ENCODE measurements at places on chromosomes 4 and X.

DNA sequence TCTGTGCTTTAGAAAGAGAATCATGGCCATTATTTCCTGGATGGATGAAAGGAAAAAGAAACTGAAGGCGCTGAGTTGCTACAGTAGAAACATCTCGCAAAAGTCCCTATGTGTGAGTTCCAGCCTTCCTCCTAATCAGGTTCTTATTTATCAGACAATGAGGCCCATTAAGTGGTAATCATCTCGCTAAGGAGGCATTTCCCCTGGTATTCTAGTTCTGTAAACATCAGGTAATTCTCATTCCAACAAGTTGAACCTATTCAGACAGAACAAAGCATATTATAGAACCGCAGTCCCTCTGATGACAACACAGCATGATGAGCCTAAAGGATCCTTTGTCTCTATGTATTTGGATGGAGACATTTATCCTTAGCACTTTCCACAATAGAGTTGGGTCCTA, 205.7 kb upstream of the MAOA start:
- no peak for DNase-seq

- DNase-seq, result peak; percentile 56
Measured at GRCh38 chr4:107736924-107737448, 17.0 kb upstream of the PAPSS1 start.

DNA sequence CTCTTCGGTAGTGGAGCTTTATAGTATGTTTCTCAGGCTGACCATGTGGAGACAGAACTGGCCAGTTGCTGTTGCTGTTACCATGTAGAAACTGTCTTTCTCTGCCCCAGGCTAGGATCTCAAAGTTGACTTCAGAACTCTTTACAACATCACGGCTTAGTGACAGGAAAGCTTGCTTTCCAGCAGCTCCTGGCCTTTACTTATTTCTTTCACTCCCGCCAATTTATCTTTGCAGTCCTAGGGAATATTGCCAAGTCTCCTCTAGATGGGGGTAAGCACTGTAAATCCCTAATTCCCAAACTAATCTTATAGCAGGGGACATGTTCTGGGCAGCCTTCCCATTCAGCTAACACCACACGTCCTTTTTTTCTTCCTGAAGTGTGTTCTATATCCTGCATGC, 631.6 kb downstream of the SPRY1 start:
- no peak for DNase-seq

DNA sequence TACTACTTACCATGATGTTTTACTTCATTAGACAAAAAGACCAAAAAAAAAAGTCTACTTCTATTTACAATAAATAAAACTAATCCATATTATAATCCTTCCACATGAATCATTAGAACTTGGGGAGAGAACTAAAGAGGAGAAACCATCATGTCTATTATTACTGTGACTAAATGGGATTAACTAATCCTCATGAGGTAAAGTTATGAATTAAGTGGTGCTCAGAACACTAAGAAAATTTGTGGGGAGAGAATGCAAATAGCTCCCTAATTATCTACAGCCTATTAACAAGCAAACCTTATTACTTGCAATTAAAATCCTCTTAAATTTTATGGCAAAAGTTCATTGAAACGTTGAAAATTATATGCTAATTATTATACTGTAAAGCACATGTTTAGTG, 68.8 kb downstream of the MAB21L2 start:
- DNase-seq, result no peak

DNA sequence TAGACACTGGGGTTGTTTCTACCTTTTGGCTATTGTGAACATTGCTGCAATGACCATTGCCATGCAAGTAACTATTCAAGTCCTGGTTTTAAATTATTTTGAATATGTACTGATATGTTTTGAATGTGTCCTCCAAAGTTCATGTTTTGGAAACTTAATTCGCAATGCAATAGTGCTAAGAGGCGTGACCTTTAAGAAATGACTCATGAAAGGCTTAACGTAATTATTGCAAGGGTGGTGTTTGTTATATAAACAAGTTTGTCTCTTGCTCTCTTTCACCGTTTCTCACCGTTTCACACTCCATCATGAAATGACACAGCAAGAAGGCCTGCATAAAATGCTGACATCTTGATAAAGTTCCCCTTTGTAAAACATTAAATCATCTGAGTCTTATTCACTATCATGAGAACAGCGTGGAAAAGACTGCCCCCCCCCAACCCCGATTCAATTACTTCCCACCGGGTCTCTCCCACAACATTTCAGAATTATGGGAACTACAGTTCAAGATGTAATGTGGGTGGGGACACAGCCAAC, 506.9 kb upstream of the FAM47C start:
- no peak for DNase-seq

- DNase-seq, result no peak
Measured at GRCh38 chr4:11635342-11635741, 206.6 kb upstream of the HS3ST1 start.

GRCh38 chrX:132270699-132271098, 51.5 kb upstream of the RAP2C start:
- DNase-seq, result no peak

GRCh38 chr4:90970021-90970420, 842.8 kb downstream of the CCSER1 start:
- DNase-seq, result no peak

GRCh38 chrX:41802958-41803357, 79.0 kb downstream of the GPR82 start:
- no peak for DNase-seq

DNA sequence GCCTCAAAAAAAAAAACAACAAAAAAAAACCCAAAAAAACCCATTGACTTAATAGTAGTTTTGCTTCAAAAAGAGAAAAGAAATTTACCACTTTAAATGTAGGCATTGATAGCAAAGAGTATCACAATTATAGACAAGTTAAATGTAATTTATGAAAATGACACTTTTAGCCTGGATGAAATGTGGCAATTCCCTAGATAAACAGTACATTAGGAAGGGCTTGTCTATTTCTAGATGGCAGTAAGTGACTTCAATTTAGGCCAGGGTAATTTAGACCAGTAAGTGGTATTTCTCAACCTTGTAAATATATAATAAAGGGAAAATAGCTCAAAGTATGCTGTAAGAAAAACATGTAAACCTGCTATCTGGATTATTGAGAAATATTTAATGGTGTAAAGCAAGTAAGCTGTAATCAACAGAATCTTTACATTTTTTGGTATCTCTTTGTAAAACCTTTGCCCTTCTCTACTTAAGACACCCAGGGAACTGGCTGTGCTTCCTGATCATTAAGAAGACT, 103.7 kb upstream of the RAPGEF2 start:
- DNase-seq, result no peak

GRCh38 chrX:153626863-153627674, 19.9 kb upstream of the DUSP9 start:
- no peak for DNase-seq

GRCh38 chr4:180160195-180160983, 2082.8 kb upstream of the TENM3 start:
- DNase-seq, result no peak

GRCh38 chr4:61517144-61517543, 317.0 kb downstream of the ADGRL3 start:
- no peak for DNase-seq

DNA sequence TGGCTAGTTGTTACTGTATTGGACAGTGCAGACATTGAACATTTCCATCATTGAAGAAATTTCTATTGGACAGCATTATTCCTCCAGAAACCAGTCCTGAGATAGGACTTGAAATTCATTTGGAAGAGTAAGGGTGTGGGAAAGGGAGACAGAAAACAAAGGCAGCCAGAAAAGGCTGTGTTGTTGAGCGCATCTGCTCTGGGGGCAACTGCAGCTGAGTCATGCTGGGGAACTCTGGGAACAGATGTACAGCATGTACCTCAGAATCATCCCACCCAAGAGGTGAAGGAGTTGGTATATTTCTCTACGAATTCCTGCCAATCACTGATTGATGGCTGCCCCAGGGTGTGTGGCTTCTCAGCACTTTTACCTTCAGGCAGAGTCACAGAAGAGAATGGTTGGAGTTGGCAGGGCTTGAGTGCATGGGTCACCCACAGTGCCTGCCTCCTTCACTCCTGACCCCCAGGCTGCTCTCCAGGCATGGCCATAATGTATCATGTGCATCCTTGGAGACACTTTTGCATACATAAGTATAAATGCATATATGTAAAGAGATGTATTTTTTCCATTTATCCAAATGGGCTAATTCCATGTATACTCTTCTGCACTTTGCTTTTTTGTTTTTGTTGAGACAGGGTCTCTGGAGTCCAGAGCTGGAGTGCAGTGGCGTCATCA, 39.4 kb downstream of the GEMIN8 start:
- no peak for DNase-seq

DNA sequence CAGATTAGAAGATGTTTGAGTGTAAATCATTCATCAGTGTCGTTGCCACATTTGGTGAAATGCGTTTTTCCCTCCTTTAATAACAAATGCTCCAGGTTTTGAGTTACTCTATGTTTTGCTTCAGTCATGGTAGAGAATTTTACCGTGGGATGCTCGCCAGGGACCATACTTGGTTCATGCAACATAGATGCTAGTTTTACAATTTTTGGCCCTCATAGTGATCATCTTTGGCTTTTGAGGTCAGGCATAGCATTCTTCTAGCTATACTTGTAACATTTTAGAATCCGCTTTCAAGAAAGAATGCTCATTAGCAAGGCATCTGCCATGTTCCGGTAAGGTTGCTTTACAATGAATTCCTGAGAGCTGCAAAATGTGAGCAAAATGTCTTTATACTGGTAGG, 147.2 kb downstream of the SPCS3 start:
- DNase-seq, result no peak

- DNase-seq, result no peak
Measured at GRCh38 chr4:102253860-102254259, 91.4 kb downstream of the SLC39A8 start.

- no peak for DNase-seq
Measured at GRCh38 chr4:23036921-23037495, 344.3 kb downstream of the GBA3 start.

DNA sequence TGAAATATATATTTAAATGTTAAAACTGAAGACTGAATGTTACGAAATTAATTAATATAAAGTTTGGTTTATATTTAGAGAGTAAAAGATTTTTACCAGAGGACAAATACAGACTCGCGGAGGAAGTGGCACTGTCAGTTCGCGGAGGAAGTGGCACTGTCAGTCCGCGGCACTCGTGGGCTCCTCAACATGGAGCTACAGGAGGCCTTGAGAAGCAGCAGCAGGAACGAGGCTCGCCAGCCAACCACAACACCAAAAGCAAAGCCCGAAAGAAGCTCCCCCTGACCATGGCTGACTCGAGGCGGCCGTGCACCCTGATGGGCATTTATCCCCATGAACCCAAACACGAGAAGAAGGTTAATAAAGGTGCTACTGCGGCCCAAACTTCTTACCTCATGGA, 125.3 kb upstream of the PABPC4L start:
- DNase-seq, result no peak

- DNase-seq, result no peak
Measured at GRCh38 chr4:137069473-137069872, 462.8 kb downstream of the PCDH18 start.

DNA sequence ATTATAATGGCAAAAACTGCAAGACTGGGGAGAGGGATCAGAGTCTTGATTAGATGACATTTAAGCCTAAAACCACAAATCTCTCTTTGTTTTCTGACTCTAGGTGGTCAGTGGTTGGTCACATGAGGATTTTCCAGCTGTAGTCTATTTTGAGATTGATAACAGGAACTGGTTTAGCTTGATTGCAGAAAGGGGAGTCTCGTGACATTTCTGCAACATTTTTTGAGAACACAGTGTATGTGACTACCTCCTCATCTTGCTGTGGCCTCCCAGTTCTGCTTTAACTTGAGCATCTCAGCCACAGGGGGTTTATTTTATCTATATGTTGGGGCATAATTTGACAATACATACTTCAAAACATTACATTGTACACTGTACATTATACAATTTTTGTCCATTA, 726.4 kb upstream of the MAGEB2 start:
- no peak for DNase-seq

DNA sequence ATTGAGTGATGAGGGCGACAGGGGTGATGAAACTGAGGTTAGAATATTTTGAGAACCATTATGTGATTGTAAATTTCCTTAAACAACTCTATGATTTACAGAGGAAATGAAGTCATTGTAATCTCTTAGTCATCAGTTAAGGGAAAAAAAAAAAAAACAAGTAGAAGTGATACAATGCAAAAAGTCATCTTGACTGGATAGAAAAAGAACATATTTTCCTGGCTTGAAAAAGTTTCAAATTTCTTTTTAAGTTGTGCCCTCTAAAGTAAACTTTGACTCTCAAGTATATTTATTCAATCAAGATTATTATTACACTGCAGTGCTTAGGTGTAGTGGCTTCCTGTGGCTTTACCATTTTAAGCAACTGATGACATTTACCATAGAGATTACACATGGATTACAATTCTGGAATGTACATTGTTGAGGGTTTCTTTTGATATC, 40.6 kb downstream of the GABRB1 start:
- DNase-seq, result no peak

- no peak for DNase-seq
Measured at GRCh38 chrX:18173494-18174180, 47.0 kb downstream of the BEND2 start.

DNA sequence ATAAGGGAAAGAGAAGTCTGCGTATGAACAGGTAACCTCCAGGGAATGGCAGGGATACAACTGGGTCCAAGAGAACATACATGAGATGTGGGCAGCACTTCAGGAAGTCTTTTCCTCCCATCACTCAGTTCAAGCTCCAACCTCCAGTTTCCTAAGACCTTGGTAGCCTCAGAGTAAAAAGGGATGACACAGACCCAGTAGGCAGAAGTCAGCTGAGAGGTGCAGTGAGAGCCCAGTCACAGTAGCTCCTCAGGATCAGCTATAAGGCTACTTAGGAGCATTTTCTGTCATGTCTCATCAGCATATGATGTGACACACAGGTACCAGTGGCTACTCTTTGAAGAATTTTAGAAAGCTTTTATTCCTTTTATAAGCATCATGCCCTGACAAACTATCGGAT, 12.5 kb upstream of the STS start:
- no peak for DNase-seq

GRCh38 chrX:28229217-28229616, 248.0 kb upstream of the DCAF8L1 start:
- no peak for DNase-seq

DNA sequence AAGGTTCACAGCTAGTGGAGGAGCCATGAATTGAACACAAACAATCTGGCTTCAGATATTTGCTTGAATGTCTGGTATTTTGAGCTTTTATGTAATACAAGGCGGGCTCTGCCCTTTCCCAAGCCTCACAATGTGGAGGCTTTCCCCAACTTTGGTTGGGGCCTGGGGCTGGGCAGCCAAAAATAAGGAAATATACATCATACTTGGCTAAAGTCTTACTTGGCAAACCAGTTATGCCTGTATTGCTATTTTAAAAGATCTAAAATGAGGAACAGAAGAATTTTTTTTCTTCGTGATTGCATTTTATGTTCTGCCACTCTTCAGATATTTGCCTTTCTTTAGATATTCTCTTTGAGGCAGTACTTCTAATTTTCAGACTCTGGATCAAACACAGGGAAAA, 26.1 kb downstream of the ARFIP1 start:
- DNase-seq, result no peak

GRCh38 chr4:83262682-83263081, 21.9 kb downstream of the COQ2 start:
- no peak for DNase-seq

Data from activated T-cell treated with anti-CD3 and anti-CD28 coated beads, Interleukin-2, amount 50 U/mL, for 24 hours (primary cell).